Activated CD8-positive, alpha-beta T cell treated with anti-CD3 and anti-CD28 coated beads, Interleukin-2, amount 10 ng/mL, durations not matched to agents 7 days and 5 days (primary cell): ENCODE measurements at places on chromosomes 11 and 22.

DNA sequence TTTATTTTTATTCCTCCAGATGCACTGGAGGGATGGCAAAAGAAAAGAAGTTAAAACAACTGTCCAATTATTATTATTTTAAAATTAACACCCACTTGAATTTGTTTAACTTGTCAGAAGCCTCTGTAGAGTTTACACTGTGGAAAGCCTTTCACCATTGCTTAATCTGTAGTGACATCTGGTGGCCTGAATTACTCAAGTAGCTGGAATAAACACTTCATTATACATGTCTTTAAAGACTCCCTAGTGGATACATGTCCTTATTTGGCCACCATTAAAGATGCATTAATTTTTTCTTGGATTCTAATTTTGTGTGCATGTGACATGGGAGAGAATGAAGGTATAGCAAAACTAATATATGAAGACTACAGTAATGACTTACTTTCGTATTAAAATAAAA is 1496.5 kb downstream of the FAM181B start:
- DNase-seq: no peak

GRCh38 chr22:23677701-23677995 is 13.2 kb upstream of the RGL4 start:
- DNase-seq: no peak

- DNase-seq: no peak
Measured at GRCh38 chr11:14380125-14380936, 21.3 kb upstream of the RRAS2 start.

DNA sequence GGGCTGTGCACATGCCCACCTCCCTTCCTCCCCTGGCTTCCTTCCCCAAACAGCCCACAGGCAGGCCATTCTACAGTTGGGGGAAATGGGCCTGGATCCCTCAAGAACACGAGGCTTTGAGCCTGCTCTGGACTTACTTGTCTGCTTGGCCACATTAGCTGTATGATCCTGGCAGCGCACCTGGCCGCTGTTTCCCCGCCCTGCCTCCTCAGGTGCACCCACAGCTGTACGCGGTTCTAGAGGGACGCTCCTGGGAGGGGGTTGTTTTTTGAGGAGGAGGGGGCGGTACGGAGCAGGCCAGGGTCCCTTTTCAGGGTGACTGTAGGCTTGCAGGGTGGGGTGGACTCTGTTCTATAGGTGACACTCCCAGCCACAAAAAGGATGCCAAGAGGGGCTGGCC is 11.5 kb upstream of the SUN2 start:
- DNase-seq: no peak

DNA sequence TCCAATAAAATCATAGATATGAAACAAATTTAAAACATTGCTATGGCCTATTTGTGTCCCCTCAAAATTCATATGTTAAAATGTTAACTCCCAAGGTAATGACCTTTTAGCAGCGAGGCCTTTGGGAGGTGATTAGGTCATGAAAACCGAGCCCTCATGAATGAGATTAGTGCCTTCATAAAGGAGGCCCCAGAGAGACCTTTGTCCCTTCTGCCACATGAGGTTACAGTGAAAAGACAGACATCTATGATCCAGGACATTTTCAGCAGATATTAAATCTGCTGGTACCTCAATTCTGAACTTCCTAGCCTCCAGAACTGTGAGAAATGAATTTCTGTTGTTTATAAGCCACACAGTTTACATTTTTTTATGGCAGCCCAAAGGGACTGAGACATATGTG is 171.7 kb downstream of the MPPED1 start:
- no peak for DNase-seq

DNA sequence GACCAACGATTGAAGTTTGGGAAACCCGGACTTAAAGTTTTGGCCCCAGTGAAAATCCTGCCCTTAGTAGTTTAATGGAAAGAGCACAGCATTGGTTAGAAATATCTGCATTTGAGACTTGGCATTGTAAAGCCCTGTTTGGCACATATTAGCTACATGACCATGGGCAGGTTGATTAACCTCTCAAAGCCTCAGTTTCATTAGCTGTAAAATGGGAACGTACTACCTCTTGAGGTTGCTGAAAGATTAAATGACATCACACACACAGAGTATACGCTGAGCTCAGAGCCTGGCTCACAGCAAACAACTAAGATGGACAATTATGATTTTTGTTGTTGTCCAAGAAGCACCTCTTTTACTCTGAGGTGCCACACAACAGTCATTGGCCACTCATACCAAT is 153.0 kb upstream of the TIMP3 start:
- no peak for DNase-seq

GRCh38 chr11:114092953-114093352 is 33.4 kb downstream of the ZBTB16 start:
- no peak for DNase-seq

DNA sequence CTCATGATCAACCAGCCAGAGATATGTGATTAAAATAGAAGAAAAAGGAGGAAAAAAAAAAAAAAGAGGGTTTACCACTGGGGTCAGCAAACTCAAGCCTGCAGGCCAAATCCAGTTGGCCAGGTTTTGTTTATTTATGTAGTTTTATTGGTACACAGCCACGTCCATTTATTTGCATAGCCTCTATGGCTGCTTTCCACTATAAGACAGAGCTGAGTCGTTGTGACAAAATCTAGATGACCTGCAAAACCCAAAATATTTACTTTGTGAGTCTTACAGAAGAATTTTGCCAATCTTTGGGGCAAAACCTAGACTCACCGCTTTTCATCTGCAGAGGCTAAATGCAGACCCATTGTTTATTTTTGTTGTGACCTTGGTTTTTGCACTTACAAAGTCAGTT is 87.1 kb downstream of the TENM4 start:
- no peak for DNase-seq
